HuH-7 (cell line): ENCODE measurements at places on chromosomes 12 and 14.

DNA sequence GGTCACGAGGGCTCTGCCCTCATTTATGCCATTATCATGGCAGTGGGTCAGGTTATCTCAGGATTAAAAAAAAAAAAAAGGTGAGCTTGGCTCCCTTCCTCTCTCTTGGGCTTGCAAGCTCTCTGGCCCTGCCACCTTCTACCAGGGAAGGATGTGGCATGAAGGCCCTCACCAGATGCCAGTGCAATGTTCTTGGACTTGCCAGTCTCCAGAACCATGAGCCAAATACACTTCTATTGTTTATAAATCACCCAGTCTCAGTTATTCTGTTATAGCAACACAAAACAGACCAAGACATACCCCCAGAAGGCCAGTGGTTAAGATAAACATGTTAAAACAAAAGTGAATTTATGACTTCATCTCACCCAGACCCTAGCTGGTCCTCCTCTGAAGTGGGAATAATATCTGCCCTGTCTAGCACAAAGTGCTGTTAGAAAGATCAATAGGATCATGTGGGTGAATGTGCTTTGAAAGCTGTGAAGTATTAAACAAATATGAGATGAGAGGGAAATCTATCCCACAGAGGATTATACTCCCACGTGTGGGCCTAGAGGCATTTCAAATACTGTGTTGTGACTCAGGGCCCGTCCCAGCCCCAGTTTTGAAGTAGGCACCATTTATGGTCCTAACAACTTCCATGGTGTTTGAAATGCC lies 88.6 kb downstream of the NINJ2 start:
- no peak for DNase-seq

GRCh38 chr12:121577443-121578180 lies 3.2 kb downstream of the KDM2B start:
- DNase-seq = no peak

- DNase-seq = no peak
Measured at GRCh38 chr14:76891391-76891790, 65.2 kb downstream of the LRRC74A start.

DNA sequence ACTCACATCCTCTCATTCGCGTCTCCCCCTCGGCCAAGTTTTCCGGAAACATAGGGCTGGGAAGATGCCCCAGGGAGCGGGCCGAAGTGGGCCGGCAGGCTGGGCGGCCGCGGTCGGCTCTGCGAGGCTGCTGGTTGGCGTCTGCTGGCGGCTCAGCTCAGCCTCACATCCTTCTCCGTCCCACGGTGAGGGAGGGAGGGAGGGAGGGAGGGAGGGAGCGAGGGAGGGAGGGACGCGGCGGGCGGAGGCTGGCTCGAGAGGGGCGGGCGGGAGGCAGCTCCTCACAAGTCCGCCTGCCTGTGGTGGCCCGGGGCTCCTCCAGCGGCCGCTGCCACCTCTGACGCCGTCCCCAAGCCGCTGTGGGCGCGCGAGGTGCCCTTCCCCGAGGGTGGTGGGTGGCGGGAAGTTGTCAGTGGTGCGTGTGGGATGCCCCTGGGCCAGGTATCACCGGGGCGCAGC lies 93.8 kb downstream of the RFLNA start:
- DNase-seq = peak; percentile 84

DNA sequence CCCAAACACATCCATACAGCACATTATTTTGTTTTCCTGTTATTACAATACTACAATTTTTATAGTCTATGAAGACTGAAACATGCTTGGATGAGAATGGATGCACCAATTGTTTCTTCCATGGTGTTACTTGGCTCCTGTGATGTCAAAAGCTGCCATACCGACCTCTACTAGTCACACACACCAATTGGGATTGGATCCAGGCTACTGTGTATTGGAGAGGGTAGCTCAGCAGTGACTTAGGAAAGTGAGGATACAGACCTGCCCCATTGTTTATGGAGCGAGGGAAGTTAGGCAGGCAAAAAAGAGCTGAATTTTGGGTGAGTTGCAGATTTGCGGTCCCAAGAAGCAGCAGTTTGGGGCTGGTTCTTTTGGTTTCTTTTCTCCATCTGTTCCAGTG lies 30.8 kb upstream of the AKAP6 start:
- DNase-seq = no peak

DNA sequence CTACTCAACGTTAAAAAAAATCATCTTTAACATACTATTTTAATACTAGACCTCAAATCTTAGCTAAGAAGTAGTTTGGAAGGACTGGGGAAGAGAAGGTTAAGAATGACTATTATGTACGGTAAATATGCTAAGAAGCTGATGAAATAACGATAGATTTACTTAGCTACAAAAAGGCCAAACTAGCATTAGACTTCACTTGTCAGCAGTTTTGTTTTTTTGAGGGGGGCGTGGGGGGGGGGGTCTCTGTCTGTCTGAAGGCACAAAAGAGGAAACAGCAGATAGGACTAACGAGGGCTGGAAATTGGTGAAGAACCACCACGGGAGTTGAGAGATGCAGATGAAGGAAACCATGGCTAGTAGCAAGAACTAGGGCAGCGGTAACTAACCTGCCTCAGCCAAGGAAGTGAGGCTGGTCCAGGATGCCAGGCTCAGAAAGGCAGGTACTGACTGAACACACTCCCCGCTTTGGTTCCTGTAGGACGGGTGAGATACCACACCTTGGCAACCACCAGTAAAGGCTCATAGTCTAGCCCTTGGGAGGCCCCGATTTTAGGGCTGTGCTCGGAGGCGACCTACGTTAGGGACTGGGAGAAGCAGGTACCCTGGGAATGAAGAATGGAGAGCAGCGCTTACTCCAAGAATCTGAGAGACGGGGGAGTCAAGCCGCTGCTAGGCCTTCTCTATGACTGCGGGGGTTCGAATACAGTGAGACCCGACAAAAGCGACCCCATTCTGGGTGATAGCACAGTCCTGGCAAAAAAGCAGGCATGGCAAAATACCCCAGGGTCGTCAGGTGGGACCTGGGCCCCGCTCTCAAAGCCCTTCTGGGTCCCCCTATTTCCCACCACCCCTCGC lies 675 bp downstream of the NEDD8 start:
- DNase-seq = no peak

DNA sequence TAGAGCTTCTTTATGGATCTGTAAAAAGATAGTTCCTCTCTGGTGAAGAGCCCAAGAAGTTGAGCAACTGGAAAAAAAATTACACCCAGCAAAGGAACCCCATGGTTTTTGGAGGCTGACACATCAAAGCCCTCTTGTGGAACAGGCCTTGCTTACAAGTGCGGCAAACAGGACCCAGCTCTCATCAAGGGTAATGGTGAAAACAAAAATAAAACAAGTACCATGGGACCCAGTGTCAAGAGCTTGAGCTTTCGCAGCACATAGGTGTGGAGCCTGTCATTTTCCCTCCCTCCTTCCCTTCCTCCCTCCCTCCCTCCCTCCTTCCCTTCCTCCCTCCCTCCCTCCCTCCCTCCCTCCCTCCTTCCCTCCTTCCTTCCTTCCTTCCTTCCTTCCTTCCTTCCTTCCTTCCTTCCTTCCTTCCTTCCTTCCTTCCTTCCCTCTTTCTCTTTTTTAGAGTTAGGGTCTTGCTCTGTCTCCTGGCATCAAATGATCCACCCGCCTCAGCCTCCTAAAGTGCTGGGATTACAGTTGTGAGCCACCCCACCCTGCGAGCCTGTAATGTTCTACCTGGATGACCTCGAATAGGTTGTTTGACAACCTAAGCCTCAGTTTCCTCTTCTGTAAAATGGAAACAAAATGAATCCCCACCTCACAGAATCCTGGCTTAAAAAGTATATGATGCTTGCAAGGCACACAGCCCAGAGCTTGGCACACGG lies 114.3 kb upstream of the RPH3A start:
- DNase-seq = no peak
